Skeletal muscle tissue (tissue), 5 donors: ENCODE measurements at places on chromosomes 12 and 14. TPM values are rescaled to one million over a fixed set of nuclear protein-coding genes. Genes with fewer than 3 reads are reported as not detected.

Gene TMEM179
- 1.0 TPM for total RNA-seq

Gene DHH
- 1.6 TPM for total RNA-seq

Gene BEST3
- total RNA-seq, result 45.4 TPM

Gene FAR2
- 12.5 TPM for total RNA-seq

Gene RHOJ
- total RNA-seq, result 7.3 TPM

Gene PLA2G1B
- not detected for total RNA-seq

Gene TAS2R7
- not detected for total RNA-seq

Gene AP1G2
- total RNA-seq, result 8.4 TPM

Gene RNASE7
- not detected for total RNA-seq

Gene PRORP
- total RNA-seq, result 17.2 TPM

Gene IQSEC3
- total RNA-seq, result 1.0 TPM

Gene CLEC1B
- total RNA-seq, result not detected

Gene CLEC1A
- 1.0 TPM for total RNA-seq

Gene DAO
- total RNA-seq, result not detected
